ENCODE measurements at places on chromosomes 2 and 18.

- DNase-seq, result no peak
Observed at GRCh38 chr2:195587966-195588365, 69.1 kb upstream of the SLC39A10 start.

DNA sequence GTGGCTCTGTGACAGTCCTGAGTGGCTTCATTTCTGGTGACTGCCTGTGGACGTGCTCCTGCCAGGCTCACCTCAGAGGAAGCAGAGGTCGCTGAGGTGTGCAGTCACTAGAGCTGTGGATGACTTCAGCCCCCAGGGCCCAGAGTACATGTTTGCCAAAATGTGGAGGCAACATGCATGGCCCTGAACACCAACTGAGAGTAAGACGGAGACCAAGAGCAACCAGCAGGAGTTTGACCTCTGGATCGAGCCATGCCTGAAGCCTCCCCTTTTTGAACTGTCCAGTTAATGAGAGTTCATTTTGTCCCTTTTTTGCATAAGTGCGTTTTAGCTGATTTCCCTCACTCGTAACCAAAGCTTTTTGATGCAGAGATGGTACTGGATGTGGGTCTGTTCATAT is 184.9 kb downstream of the RTP5 start:
- no peak for DNase-seq

GRCh38 chr2:173159791-173160463 is 84.3 kb downstream of the MAP3K20 start:
- peak; percentile 99 for DNase-seq

GRCh38 chr18:79323471-79323870 is 72.3 kb upstream of the NFATC1 start:
- no peak for DNase-seq

DNA sequence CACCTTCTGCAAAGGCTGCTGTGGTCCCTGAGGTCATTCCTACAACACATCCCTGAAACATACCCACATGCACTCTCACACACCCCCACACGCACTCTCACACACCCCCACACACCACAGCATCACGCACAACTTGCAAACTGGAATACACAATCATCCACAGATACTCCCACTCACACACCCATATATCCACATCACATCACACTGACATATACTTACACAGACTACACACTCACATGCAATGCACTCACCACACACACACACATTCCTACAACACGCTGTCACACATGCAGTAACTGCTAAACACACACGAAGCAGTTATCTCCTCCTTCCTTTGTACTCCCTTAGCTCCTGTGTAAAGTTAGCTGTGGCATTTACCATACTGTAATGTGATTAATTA is 57.1 kb upstream of the PKDCC start:
- DNase-seq, result peak; percentile 59

- peak; percentile 74 for DNase-seq
Observed at GRCh38 chr2:75560768-75561565, at the start of gene EVA1A. Gene EVA1A, minus strand, starts transcription at chr2:75560939. Its CDS starts 42,799 bp downstream, at chr2:75518140.

GRCh38 chr2:56347881-56348280 is 164.1 kb downstream of the CCDC85A start:
- DNase-seq, result no peak

DNA sequence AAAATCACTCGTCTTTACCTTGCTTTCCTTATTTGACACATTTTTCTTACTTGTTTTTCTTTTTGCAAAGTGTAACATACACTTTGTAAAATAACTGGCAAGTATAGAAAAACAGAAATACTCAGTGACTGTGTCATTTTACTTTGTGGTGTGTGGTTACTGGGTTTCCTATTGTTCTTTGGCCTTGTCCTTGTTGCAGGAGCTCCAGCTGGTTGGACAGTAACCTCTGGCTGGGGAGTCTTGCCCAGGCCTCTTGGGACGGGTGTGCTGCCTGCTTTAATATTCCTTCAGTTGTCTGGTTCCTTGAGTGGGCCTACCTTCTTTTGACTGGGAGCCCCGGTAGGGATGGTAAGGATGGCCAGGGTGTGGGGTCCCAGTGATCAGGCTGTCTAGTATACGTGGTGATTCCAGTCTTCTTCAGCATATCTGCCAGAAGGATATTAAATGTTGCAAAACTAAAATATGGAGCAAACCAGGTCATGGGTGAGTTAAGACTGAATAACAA is 53.8 kb downstream of the RNF144A start:
- peak; percentile 30 for DNase-seq

- DNase-seq, result no peak
Observed at GRCh38 chr2:212975333-212975732, 176.1 kb downstream of the IKZF2 start.

- peak; percentile 10 for DNase-seq
Observed at GRCh38 chr2:32136097-32136496, 29.6 kb upstream of the SLC30A6 start.

DNA sequence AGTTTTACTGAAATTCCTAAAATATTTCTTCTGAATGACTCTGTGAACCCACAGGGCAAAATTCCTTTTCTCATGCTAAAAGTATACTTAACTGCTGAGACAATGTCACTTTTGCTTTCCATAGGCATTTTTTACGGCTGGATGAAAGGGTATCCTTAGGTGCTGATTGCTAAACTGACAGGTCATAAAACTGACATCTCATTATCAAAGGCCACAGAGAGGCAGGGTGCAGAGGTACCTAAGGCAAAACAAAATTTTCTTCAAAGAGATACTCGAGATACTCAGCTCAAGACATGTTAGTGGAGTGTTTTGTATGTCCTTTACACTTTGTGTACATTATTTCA is 62.0 kb upstream of the WDR75 start:
- DNase-seq, result peak; percentile 54
